ENCODE measurements at places on chromosomes 11 and 22. TPM values are rescaled to one million over a fixed set of nuclear protein-coding genes. Genes with fewer than 3 reads are reported as not detected.

GRCh38 chr11:26696330-26696729 lies 25.5 kb downstream of the SLC5A12 start:
- H3K27me3 ChIP-seq: no peaks in the 10 kb centered on the region
- H3K4me1 ChIP-seq: no peaks in the 10 kb centered on the region
- H3K4me3 ChIP-seq: no peak overlapping the region
- no peak overlapping the region for H3K27ac ChIP-seq
- no peak for DNase-seq

- no peak overlapping the region for H3K4me3 ChIP-seq
- DNase-seq: no peak
- no peak overlapping the region for H3K27ac ChIP-seq
- no peaks in the 10 kb centered on the region for H3K27me3 ChIP-seq
- H3K36me3 ChIP-seq: no peaks in the 10 kb centered on the region
Observed at GRCh38 chr11:69521457-69521856, 40.0 kb downstream of the LINC01488 start.

DNA sequence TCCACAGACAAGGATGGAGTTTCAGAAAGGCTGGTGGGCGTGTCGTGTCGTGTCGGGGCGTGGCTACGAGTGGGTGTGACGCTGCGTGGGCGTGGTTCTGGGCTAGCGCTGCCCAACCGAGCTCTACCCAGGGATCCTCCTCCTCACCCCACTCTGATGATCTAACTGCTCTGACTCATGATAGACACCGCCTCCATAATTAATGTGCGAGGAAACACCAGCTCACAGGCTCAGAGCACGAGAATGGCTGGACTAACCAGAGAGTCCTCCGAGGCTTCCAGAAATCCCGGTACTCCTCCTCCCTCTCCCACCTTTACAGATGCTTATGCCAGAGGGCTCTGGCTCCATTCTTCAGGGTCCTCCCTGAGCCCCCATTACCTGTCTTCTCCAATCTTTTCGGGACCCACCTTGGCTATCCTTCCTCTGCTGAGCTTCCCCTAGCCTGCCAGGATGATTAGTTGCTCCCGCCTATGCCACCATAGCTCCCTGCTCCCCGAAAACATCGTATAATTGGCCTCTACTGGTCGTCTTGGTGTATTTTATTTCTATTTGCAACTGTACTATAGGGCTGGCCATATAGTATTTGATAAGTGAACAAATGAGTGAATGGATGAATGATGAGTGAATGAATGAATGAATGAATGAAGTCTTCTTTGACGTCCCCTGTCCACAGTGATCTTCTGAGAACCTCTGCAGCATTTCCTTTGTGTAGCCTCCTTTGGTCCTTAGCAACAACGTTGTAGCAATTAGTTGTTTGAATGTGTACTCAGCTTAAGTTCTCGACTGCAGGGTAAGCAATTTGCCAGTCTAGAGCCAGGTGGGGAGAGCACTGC lies 21.7 kb downstream of the TMPRSS13 start:
- H3K4me1 ChIP-seq: peaks cover 6% of the 10 kb centered on the region
- peaks cover 2% of the 10 kb centered on the region for H3K27me3 ChIP-seq
- H3K36me3 ChIP-seq: no peaks in the 10 kb centered on the region
- DNase-seq: peak; percentile 85

- peaks cover 40% of the 10 kb centered on the region for H3K4me1 ChIP-seq
- no peak overlapping the region for H3K27ac ChIP-seq
- no peaks in the 10 kb centered on the region for H3K27me3 ChIP-seq
- H3K36me3 ChIP-seq: peaks cover 7% of the 10 kb centered on the region
- DNase-seq: no peak
- no peak overlapping the region for H3K4me3 ChIP-seq
Observed at GRCh38 chr11:16817351-16817750, 78.9 kb downstream of the C11orf58 start.

GRCh38 chr11:62458212-62459002 lies 39.6 kb downstream of the SCGB1A1 start:
- no peaks in the 10 kb centered on the region for H3K36me3 ChIP-seq
- H3K27ac ChIP-seq: peak overlapping the region; percentile 38
- peaks cover 28% of the 10 kb centered on the region for H3K4me1 ChIP-seq
- H3K27me3 ChIP-seq: no peaks in the 10 kb centered on the region

DNA sequence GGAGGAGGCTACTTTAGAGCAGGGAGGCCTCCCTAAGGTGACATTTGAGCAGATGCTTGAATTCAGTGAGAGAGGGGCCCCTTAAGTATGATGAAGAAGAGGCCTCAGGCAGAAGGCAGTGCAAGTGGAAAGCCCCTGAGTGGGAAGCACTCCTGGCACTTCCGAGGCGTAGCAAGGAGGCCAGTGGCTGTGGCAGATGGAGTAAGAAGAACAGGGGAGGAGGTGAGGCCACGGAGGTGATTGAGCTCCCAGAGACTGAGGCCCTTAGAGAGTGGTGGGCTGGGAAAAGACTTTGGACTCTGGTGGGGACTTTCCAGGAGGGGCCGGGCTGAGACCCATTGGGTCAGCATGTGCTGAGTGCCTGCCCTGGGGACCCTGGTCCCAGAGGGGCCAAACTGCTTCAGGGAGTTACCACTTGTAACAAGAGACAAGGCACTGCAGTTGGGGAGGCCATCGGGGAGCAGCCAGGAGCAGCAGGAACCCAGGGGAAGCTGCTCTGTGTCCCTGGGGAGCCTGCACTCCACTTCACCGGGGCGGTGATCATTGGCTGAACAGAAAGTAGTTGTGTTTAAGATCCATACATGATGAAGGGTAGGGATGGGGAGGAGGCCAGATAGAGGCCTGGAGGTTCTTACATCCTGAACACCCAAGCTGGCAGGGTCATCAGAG lies 2.5 kb upstream of the CENPM start:
- peaks cover 11% of the 10 kb centered on the region for H3K4me1 ChIP-seq
- peaks cover 7% of the 10 kb centered on the region for H3K27me3 ChIP-seq
- H3K27ac ChIP-seq: no peak overlapping the region
- no peaks in the 10 kb centered on the region for H3K36me3 ChIP-seq
- no peak for DNase-seq

ADM2 gene
- total RNA-seq: 2.7 TPM

DEPDC5 gene
- 16.7 TPM for total RNA-seq

DNA sequence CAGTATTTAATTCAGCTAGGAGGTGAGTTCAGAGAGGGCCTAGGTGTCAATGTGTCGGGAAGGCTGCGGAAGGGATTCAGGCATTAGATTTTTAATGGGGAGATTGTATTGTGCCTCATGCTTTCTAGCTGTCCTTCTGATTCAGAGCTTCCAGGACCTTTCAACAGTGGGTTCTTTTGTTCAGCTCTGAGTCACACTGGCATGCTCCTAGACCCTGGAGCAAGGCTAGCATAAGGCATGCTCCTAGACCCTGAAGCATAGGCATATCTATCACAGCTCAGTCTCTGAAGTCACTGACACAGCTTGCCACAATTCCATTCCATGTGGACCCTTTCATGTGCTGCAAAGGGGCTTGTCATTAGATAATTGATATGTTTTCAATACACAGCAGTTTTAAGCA lies 396.9 kb downstream of the RAB38 start:
- H3K4me3 ChIP-seq: no peak overlapping the region
- no peak overlapping the region for H3K27ac ChIP-seq
- no peaks in the 10 kb centered on the region for H3K27me3 ChIP-seq

- peaks cover 62% of the 10 kb centered on the region for H3K4me1 ChIP-seq
- no peaks in the 10 kb centered on the region for H3K27me3 ChIP-seq
- no peak overlapping the region for H3K4me3 ChIP-seq
- peak overlapping the region; percentile 3 for H3K27ac ChIP-seq
Observed at GRCh38 chr22:19805821-19806212, 45.2 kb downstream of the TBX1 start.

DNA sequence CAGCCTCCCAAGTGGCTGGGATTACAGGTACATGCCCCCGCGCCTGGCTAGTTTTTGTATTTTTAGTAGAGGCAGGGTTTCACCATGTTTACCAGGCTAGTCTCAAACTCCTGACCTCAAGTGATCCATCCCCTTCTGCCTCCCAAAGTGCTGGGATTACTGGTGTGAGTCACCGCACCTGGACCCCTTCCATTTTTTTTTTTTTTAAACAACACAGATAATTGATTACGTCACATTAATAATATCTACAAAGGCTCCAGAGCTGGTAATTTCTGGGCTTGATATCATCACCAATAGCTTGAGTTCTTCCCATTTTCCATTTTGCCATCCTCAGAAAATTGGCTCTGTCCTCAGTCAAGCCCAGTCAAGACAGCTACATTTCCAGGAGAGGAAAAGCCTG lies 7.2 kb downstream of the TTLL1 start:
- H3K27me3 ChIP-seq: no peaks in the 10 kb centered on the region
- no peaks in the 10 kb centered on the region for H3K4me1 ChIP-seq
- H3K36me3 ChIP-seq: no peaks in the 10 kb centered on the region
- DNase-seq: no peak
- H3K4me3 ChIP-seq: no peak overlapping the region
- H3K27ac ChIP-seq: no peak overlapping the region

- H3K4me3 ChIP-seq: no peak overlapping the region
- H3K4me1 ChIP-seq: no peaks in the 10 kb centered on the region
- H3K27ac ChIP-seq: no peak overlapping the region
Observed at GRCh38 chr22:23708270-23708669, 17.5 kb downstream of the RGL4 start.

GRCh38 chr22:19667872-19668740 lies 46.2 kb upstream of the SEPTIN5 start:
- H3K27me3 ChIP-seq: no peaks in the 10 kb centered on the region
- no peak overlapping the region for H3K4me3 ChIP-seq
- H3K36me3 ChIP-seq: no peaks in the 10 kb centered on the region
- peaks cover 8% of the 10 kb centered on the region for H3K4me1 ChIP-seq
- H3K27ac ChIP-seq: no peak overlapping the region

GRCh38 chr11:75557666-75558494 lies 4.2 kb upstream of the SERPINH1 start:
- no peaks in the 10 kb centered on the region for H3K27me3 ChIP-seq
- peaks cover 75% of the 10 kb centered on the region for H3K4me1 ChIP-seq
- peak overlapping the region; percentile 90 for H3K27ac ChIP-seq
- DNase-seq: no peak
- no peak overlapping the region for H3K4me3 ChIP-seq

DNA sequence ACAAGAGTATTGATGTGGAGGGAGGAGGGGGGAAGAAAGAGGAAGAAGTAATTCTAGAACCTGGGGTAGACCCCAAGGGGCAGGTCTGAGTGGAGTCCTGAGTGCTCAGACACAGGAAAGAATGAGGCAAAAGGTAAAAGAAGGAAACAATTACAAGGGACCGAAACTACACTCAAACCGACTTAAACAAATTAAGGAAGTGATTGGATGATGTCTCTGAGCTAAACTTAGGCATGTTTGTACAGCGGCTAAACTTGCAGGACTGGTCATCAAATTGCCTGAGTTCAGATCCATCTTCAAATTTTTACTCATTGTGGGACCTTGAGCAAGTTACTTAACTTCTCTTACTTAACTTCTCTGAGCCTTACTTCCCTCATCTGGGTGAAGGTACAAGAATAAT lies 86.3 kb upstream of the LRRC55 start:
- no peak overlapping the region for H3K4me3 ChIP-seq
- H3K4me1 ChIP-seq: no peaks in the 10 kb centered on the region
- H3K36me3 ChIP-seq: no peaks in the 10 kb centered on the region

- no peaks in the 10 kb centered on the region for H3K27me3 ChIP-seq
- peaks cover 4% of the 10 kb centered on the region for H3K4me1 ChIP-seq
- DNase-seq: no peak
- H3K4me3 ChIP-seq: no peak overlapping the region
- peaks cover 6% of the 10 kb centered on the region for H3K36me3 ChIP-seq
- H3K27ac ChIP-seq: no peak overlapping the region
Observed at GRCh38 chr11:16825968-16826367, 87.5 kb downstream of the C11orf58 start.

- no peaks in the 10 kb centered on the region for H3K4me1 ChIP-seq
- H3K27me3 ChIP-seq: no peaks in the 10 kb centered on the region
- no peak for DNase-seq
- no peak overlapping the region for H3K4me3 ChIP-seq
Observed at GRCh38 chr11:72317982-72318381, 74.0 kb upstream of the PHOX2A start.

DNA sequence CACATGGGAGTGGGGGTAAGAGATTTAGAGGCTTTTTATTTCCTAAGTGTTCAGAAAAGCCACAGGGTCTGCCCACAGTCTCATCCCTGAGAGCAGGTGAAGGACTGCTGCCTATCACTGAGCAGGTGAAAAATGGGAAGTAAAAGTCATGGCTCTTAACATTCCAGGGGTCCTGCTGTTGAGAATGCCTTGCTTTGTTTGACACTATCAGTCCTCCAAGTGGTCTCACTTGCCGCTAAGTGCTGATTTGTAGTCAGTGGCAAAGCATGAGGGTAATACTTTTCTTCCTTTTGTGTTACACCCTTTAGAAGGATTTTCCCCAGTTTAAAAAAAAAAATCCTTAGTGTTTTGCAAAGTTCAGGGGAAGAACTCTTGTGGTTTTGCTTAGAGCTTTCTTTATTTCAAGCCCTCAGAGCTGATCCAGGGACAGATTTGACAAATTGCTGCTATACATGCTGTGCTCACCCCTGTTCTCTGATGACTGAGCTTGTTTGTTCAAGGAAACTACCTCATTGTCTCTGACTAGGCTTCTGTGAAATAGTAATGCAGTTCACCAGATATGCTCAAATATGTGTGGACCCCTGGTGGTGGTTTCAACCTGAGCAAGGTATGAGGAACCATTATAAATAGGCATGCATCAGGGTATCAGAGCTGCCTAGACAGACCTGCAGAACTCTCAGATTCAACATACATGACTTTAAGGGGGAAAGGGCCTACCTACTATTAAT lies 141.0 kb downstream of the ARHGAP42 start:
- DNase-seq: no peak
- H3K4me1 ChIP-seq: peaks cover 57% of the 10 kb centered on the region
- H3K27me3 ChIP-seq: no peaks in the 10 kb centered on the region
- H3K4me3 ChIP-seq: no peak overlapping the region
- no peaks in the 10 kb centered on the region for H3K36me3 ChIP-seq
- H3K27ac ChIP-seq: no peak overlapping the region

GRCh38 chr22:27970596-27971220 lies 51.7 kb upstream of the PITPNB start:
- no peak overlapping the region for H3K27ac ChIP-seq
- DNase-seq: no peak
- H3K4me3 ChIP-seq: no peak overlapping the region
- H3K36me3 ChIP-seq: no peaks in the 10 kb centered on the region
- no peaks in the 10 kb centered on the region for H3K27me3 ChIP-seq

DNA sequence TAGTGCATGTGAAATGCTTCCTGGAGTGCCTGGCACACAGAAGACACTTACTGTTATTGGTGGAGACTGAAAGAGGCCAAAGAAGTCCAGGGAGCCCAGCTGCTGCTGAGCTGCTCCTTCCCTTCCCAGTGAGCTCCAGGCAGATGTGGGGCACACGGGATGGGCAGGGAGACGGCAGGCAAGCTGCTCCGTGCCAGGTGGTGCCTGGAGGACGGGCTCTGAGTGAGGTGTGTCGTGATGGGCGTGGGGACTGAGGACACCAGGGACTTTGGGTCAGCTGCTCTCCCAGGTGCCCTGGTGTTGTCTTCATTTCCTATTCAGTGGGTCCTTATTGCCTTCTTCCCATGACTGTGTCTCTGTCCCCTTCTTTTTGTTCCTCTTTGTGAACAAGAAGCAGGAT lies 19.5 kb downstream of the TAB1 start:
- H3K36me3 ChIP-seq: peaks cover 81% of the 10 kb centered on the region
- peaks cover 10% of the 10 kb centered on the region for H3K4me1 ChIP-seq
- no peak for DNase-seq
- H3K4me3 ChIP-seq: no peak overlapping the region
- H3K27ac ChIP-seq: no peak overlapping the region

GRCh38 chr22:31104869-31105268 lies 2.5 kb downstream of the SELENOM start:
- no peak overlapping the region for H3K27ac ChIP-seq
- H3K27me3 ChIP-seq: no peaks in the 10 kb centered on the region
- H3K4me3 ChIP-seq: no peak overlapping the region
- H3K4me1 ChIP-seq: peaks cover 45% of the 10 kb centered on the region

TH gene
- 1.0 TPM for total RNA-seq

CRYAB gene
- total RNA-seq: 153 TPM

TRIM51 gene
- not detected for total RNA-seq

GRCh38 chr22:32557444-32557843 lies 82.8 kb downstream of the FBXO7 start:
- no peak overlapping the region for H3K4me3 ChIP-seq
- H3K4me1 ChIP-seq: peaks cover 72% of the 10 kb centered on the region
- peak; percentile 76 for DNase-seq
- H3K36me3 ChIP-seq: no peaks in the 10 kb centered on the region

All from suprapubic skin (tissue), 4 donors.